ENCODE measurements at places on chromosomes 2 and 18.

GRCh38 chr2:173030561-173031490 is 44.8 kb upstream of the MAP3K20 start:
- DNase-seq = no peak

DNA sequence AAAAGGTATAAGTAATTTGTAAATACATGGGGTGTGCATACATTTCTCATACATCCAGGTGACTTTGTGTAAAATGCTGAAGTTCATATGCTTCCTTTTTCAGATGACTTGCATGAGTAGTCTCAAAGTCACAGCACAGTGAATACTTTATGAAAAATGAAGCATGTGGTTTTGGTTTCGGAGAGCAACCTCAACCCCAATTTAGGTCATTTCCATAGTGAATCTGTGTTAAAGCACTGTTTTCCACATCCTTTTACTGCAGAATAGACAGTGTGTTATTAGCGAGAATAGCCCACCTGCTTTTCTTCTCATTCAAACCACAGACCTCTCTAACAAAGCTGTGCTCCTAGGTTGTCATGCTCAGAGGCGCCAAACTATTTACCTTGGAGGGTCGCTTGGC is 204.4 kb upstream of the RASGRP3 start:
- DNase-seq = no peak

DNA sequence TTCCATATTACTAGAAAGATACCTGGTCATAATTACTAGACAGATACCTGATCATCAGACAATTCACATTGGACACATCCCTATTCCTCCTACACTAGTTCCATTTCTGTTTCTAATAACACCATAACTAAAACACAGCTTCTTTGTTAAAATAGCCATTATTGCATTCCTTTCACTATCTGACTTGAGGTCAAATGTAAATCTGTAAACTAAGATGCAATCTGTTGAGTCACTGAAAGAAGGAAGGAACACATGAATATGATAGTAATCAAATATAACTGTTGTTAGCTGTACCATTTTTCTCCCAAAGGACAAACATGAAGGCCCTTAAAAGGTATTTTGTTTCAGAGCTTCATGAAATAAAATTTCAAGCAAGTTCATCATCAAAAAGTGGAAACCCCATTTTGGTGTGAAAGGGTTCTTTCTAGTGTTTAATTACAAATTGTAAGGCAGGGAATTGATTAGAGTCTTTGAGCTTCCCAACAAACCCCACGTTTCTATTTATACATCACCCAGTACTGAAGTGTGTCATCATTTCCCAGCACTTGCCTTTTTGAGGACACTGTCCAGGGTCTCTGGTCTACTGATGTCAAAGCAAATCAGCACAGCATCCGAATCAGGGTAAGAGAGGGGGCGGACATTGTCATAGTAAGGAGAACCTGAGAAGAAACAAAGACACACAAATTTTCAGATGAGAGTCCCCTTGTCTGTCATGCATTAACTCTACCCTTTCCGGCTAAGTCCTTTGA is 13.0 kb downstream of the RND3 start:
- DNase-seq = no peak

DNA sequence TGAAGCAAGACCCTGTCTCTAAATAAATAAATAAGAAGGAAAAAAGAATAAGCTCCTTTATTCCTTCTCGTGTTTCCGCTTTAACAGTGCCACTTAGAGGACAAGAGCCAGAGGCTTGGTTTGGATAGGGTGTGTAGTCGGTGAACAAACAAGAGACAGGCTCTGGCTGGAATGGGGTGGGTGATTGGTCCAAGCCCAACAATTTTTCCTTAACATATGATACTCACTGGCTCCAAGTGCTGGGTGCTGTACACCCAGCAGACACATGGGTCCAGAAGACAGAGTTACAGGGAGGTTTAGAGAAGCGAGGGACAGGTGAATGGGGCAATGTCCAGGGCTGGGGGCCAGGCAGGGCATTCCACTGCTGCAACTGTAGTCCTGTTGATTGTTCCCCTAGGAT is 77.8 kb downstream of the NCAPH start:
- no peak for DNase-seq

DNA sequence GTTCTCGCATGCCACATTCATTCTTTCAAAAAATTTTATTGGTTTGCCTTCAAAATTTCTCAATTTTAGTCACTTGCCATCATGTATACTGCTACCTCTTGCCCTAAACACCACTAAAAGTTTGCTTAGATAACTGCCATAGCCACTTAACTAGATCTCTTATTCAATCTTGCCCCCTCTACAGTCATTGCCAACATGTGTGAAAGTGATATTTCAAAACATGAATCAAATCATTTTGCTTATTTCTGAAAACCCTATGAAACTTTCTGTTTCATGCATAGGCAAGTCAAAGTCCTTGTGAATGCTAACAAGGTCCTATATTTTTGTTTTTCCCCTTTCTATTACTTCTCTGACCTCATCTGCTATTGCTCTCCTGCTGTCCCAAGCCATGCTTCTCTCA is 397.1 kb downstream of the KCNJ3 start:
- no peak for DNase-seq

- DNase-seq = no peak
Measured at GRCh38 chr18:69397096-69397495, 3.6 kb upstream of the DOK6 start.

DNA sequence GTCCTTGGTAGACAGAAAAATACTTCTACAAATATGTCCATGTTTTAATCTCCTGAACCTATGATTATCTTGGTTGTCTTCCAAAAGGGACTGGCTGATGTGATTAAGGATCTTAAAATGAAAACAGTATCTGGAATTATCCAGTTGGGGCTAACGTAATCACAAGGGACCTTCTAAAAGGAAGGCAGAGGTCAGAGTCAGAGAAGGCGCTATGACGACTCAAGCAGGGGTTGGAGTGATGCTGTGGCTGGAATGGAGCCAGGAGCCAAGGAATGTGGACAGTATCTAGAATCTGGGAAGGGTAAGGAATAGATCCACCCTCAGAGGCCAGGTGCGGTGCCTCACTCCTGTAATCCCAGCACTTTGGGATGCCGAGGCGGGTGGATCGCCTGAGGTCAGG is 4.2 kb upstream of the USP14 start:
- DNase-seq = no peak

DNA sequence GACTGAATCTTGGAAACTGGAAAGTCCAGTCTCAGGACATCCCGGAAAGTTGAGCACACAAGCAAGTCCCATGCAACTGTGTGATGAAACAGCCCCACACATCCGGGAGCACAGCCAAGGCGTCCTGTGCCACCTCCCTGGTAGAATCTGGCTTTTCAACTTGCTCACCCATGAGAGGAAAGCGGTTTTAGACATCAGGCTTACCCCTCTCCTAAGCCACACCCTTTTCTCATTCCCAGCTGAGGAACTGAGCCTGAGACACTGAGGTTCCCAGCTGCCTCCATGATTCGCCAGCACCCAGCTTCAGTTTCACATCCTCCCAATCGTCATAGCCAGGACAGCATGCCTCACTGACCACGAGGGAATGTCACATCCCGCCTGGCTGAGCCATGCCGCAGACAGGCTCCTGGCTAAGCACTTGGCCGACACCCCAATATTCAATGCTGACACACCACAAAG is 60.3 kb downstream of the STEAP3 start:
- peak; percentile 69 for DNase-seq

DNA sequence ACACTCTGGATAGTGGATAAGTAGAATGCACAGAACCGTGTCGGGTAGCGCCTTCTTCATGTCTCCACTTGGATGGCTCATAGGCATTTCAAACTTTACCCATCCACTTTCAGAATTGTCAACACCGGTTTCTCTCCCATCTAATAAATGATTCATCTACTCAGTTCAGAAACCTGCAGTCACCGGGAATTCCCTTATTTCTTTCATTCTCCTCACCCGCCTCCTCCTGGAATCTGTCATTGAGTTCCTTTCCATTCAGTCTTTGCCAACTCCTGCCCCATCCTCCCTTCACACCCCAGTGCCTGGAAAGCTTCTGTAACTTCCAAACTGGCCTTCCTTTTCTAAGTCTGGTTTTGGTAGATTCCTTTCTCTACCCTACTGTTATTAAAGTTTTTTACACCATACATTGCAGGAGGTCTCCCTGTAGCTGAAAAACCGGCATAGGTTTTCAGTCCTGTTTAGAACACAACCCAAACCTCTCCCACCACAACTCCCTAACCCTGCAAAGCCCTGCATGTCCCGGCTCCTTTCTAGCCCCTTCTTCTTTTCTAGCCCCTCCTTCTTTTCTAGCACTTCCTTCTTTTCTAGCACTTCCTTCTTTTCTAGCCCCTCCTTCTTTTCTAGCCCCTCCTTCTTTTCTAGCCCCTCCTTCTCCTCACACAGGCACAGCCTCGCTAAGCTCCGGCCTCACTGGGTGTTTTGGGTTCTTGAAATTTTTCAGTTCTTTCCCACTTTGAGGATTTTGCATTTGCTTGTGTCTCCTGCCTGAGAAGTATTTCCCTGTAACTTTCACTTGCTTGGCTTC is 133.9 kb upstream of the KLHL14 start:
- DNase-seq = no peak

DNA sequence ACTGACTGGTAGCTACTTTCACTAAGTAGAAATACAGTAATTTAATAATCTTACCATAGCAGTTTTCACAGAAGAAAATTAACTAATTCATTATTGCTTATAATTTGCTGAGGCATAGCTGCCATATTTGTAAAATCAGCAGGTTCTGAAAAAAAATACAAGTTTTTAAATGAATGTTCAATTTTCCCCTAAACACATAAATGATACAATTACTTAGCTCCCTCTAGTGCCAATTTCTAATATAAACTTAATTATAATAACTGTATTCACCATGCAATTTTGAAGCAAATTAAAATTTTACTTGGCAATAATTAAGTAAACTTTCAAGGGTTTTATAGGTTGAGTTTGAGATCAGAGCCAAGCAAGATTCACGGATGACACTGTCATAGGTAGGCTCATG is 1321.6 kb upstream of the ACVR2A start:
- DNase-seq = no peak

- DNase-seq = no peak
Measured at GRCh38 chr2:229815342-229815741, 101.0 kb upstream of the DNER start.
